ENCODE measurements at places on chromosomes 5 and 9.

- no peak for DNase-seq
Observed at GRCh38 chr9:14192556-14192955, 121.4 kb downstream of the NFIB start.

- DNase-seq, result no peak
Observed at GRCh38 chr5:132865668-132866341, 464 bp downstream of the GDF9 start.

- no peak for DNase-seq
Observed at GRCh38 chr9:127197861-127198430, 66.6 kb upstream of the GARNL3 start.

- no peak for DNase-seq
Observed at GRCh38 chr9:96078897-96079490, 203.5 kb downstream of the ERCC6L2 start.

DNA sequence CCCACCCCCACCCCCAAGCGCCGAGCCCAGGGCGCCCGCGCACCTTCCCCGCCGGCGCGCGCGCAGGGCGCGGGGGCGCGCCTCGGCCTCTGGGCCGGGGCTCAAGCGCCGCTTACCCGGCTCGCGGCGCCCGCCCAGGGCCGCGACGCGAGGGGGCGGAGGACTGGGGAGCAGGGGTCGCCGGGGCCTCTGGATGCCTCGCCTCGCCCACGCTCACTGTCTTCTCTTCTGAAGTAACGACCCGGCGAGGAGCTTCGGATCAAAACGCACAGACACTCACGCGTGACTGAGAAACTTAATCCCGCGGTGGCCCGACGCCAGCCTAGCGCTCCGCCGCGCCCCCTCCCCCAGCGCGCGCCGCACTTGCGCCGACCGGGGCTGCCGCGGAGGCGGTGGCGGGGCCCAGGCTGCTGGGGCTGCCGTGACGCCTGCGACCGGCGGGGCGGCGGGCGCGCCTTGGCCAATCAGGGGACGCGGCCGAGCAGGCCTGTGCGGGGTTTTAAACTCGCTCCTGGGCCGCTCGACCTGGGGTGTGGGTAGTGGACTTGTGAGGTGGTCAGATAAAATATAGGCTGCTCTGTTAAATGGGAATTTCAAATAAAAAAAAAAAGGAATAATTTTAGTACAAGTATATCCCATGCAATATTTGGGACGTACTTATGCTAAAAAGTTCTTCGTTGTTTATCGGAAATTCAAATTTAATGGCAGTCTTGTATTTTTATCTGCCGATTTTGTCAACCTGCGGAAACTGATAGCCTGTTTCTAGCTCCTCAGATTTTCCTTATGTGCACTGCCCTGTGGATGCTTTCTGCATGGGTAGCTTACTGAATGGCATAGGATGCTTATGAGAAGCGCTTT is at the start of gene MPDZ:
MPDZ (minus strand) TSS at position 409 of the 858 bp plus-strand sequence. CDS start 29,377 bp downstream, outside the sequence.
- no peak for DNase-seq

- peak; percentile 84 for DNase-seq
Observed at GRCh38 chr9:131732636-131733289, 7.1 kb downstream of the RAPGEF1 start.

DNA sequence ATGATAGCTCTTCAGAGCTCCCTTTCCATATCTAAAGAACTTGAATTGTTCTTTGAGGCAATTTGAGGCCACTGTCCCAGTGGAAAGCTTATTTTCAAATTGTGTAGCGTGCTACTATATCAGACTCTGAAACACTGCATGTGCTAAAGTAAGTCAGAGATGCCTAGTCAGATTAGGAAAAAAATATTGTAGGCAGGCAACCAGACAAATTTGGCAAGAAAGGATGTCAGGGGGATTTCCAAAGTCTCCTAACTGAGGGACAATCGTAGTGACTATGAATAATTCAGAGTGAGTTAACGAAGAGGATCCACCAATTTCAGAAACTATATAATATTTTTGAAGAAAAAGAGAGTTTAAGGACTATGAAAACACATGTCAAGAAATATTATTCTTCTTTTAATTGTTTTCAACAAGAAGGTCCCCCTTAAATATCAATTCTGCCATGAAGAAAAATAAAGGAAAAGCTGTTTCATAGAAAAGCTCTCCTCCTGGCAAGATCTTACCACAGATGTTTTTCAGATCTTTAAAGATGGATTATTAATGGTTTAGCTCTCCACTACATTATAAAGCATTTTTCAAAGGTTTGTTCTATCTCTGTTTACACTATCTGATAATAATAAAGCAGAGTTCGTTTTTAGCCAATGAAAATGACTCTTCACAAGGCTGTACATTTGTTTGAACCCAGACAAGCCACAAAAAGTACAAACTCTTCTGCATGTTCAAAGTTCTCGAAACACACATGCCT is 273.5 kb upstream of the PTGER4 start:
- DNase-seq, result peak; percentile 77

GRCh38 chr9:32550150-32550561 is 2.0 kb upstream of the SMIM27 start:
- DNase-seq, result no peak

GRCh38 chr5:56588636-56589480 is 226.5 kb upstream of the MAP3K1 start:
- peak; percentile 87 for DNase-seq

DNA sequence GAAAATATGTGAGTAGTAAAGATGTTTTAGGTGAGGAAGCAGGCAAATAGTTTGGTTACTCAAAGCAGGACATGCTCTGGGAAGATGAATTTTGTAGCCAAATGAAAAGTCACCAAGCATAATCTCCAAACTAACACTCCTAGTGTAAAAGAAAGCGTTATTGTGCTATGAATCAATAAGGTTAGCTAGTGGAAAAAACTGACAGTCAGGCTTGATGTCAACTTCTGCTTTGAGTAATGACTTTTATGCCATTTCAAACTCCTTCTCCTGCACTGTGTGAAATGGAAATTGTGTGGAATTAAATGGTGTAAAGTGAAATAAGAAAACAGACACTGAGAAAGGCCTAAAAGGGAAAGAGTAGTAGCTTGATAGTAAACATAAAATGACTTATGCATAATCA is 637.2 kb upstream of the DMAC1 start:
- no peak for DNase-seq

- no peak for DNase-seq
Observed at GRCh38 chr9:26789959-26790358, 102.6 kb downstream of the CAAP1 start.

- no peak for DNase-seq
Observed at GRCh38 chr9:24351258-24351657, 194.4 kb downstream of the IZUMO3 start.

DNA sequence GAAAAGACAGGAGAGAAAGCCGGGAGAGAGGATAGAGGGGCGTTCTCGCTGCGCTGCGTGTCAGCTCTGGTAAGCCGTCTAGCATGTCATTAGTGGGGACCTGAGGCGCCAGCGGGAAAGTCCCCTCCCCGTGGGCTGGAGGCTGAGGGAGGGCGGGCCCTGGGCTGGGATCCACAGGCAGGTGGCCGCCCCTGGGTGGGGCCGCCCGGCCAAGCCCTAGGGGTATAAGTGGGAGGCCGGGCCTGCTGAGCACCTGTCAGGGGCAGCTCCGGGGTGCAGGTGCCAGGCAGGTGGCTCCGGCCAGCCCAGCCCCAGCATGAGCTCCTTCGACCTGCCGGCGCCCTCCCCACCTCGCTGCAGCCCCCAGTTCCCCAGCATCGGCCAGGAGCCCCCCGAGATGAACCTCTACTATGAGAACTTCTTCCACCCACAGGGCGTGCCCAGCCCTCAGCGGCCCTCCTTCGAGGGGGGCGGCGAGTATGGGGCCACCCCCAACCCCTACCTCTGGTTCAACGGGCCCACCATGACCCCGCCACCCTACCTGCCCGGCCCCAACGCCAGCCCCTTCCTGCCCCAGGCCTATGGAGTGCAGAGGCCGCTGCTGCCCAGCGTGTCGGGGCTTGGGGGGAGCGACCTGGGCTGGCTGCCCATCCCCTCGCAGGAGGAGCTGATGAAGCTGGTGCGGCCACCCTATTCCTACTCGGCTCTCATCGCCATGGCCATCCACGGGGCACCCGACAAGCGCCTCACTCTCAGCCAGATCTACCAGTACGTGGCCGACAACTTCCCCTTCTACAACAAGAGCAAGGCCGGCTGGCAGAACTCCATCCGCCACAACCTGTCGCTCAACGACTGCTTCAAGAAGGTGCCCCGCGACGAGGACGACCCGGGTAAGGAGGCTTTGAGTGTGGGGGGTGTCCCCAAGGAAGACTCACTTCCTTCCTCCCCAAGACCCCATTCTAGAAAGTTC is at the start of gene FOXI1:
FOXI1 (plus strand) TSS at position 256 of the 970 bp plus-strand sequence; CDS start at position 317, 61 bp downstream.
- no peak for DNase-seq

DNA sequence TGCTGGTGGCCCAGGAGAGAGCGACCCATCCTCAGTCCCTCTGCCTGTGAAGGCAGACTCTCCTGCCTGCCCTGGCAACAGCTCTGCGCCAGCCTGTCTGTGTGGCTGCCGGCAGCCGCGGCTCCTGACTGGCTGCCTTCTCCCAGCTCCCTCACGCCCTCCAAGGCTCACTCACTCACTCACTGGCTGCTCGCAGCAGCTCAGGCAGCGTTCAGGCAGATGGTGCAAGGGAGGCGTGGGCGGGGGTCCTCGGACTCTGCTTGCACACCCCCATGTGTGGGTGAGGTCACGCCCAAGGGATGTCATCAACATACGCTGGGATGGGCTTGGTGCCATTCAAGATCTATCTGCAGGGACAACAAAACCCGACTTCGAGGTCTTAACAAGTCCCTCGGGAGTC is 66.7 kb downstream of the DAB2IP start:
- DNase-seq, result no peak

GRCh38 chr5:72954389-72954788 is 1.5 kb upstream of the FCHO2 start:
- no peak for DNase-seq

DNA sequence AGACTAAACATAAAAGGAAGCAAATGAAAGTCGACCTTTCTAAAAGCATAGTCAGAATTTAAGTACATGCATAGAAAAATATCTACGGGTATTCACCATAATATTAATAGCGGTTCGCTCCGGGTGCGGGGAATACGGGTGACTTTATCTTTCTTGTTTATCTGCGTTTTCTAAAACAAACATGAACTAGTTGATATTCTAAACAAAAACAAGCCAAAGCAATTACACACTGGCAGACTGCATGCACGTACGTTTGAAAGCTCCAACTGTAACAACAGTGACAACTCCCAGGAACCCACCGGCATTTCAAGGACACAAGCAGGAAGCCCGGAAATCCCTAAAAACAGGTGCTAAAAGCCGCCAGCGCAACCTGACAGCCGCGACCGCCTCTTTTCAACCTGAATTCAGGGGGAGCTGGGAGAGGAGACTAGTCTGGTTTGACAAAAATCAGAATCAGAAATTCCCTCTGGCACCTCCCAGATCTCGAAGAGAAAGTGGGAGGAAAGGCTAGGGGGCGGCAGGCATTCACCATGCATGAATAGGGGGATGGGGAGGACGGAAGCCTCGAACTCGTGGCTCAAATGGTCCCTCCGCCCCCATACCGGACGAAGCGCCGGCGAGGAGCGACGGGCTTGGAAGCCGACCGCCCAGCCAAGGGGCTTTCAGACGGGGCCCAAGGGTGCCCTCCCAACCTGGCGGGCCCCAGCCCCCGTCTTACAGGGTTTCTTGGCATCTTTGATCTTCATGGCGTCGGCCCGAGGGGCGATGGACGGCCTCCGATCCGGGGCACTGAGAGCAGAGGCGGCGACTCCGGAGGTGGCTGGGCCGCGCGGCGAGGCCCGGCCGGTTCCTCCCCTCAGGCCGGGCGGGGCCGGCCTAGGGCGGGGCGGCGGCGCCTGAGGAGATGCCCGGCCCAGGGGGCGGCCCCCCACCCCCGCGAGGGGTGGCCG is at the start of gene PANK3:
PANK3 (minus strand) TSS at position 831 of the 950 bp plus-strand sequence; CDS start at position 746, 85 bp downstream.
- DNase-seq, result no peak

DNA sequence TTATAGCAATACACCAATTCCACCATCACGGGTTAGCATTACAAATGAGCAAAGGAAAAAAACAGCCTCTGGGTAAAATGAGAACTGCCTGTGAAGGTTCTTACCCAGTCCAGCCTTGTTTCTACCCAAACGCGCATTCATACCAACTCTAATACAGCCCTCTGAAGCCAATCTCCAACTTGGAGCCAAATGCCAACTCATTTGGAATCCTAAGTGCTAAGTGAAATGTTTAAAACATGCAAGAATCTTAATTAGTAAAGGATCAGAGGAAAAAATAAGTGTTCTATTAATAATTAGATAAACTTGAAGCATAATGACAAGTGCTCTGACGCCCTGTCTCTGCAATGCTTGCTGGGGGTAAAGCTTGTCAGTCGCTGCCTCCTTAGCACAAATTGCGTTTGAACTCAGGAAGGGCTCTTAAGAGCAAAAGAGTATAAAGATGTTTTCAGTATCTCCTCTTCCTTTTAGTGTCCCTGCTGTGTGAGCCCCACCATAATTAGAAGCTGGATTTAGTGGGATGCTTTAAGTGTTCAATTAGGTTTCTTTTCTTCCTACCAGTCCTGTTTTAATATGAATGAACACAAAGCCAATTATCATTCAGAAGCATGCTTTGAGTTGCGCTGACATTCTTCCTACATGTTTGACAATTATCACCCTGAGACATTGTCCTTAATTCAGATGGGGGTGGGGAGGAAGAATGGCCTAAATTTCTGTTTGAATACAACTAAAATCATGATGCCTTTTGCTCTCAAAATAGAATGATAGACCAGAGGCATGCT is 537.6 kb downstream of the DTWD2 start:
- no peak for DNase-seq

DNA sequence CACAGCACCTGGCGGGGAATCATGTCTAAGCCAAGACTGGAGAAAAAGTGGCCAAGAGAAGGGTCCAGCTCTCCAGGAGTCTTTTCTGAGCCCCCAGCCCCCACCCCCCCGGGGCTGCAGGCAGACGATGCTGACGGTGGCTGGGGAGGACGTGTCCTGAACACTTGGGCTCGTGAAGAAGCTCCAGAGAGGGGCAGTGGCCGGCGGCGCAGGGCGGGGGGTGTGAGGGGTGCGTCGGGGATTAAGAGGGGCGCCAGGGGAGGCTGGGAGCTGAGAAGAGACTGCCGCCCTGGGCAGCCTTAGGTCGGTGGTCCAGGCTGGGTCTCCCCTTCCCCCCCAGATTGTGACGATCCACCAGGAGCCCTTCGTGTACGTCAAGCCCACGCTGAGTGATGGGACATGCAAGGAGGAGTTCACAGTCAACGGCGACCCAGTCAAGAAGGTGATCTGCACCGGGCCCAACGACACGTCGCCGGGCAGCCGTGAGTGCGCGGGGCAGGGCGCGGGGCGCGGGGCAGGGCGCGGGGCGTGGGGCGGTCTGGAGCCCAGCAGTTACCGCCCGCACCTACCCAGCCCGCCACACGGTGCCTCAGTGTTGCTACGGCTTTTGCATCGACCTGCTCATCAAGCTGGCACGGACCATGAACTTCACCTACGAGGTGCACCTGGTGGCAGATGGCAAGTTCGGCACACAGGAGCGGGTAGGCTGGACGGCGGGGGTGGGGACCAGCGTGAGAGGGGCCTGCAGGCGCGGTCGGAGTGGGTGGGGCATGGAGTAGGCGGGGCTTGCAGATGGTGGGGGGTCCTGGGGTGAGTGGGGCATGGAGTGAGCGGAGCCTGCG is 8.9 kb downstream of the LRRC26 start:
- no peak for DNase-seq

DNA sequence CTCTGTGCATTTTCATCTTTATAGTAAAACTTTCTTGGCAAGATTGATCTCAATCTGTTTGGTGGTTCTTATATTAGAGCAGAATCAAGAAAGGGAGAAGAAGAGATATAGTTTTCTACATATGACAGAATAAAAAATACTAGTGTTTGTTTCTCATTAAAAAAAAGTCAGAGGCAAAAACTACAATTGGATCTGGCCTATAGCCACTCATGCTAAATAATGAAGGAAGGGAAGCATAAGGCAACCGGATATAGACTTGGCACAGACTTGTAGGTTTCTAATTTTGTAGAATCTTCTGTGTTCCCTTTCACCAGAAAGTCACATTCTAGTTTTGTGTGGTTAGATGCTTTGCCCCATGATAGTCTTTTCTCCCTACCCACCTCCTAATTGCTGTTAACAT is 306.2 kb downstream of the PIK3R1 start:
- DNase-seq, result no peak

GRCh38 chr5:37638897-37639296 is 200.9 kb downstream of the GDNF start:
- DNase-seq, result no peak

Data from CD4-positive, alpha-beta T cell treated with Interferon alpha-2 for 1 hour (primary cell).